ENCODE measurements at places on chromosomes 3 and 15.
A peak's percentile ranks its signal among the peaks of the same experiment; 100 is the strongest.

DNA sequence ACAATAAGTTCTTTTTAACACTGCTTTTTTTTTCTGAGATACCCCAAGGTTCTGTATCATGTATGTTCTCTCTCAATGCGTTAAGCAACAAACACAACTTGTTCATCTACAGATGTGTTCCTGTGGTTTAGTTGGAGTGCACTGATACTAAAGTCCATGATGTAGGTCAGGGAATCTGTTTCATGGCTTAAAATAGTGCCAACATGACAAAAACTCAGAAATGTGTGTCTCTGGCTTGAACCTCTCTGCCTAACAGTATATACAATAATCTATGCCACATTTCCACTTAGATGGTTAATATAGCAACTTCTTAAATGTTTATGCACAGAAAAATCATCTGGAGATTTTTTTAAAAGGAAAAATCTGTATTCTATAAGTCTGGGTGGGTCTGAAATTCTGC is 51.1 kb downstream of the TM4SF18 start:
- no peak for DNase-seq

- no peak for DNase-seq
Measured at GRCh38 chr3:33977227-33977626, 178.8 kb downstream of the PDCD6IP start.

DNA sequence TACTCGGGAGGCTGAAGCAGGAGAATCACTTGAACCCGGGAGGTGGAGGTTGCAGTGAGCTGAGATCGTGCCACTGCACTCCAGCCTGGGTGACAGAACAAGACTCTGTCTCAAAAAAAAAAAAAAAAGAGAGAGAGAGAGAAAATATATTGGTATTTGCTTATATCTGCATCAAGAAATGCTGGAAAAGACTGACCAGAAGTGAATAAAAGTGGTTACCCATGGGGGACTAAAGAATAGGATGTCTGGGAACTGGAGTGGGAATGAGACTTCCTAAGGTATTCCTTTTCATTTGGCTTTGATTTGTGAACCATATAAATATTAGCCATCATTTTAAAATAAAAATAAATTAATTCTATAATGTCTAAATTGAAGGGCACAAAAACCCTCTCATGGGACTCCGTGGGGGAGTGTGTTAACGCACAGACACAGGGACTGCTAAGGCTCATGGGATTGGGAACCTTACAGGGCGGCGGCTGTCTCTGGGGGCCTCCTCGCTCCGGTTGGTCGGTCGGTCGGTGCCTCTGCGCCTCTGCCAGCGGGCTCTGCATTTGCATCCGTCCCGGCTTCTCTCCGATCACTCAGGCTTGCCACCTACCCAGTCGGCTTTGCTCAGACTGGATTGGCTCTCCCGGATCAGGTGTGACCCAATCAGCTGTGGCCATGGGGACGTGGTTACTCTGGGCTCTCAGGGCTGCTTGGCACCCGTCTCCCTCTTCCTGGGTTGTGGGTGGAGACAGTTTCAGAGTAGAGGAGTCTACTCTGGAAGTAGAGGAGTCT is 12.7 kb upstream of the TSPAN3 start:
- DNase-seq: peak; percentile 64

- no peak for DNase-seq
Measured at GRCh38 chr15:89130201-89130600, 41.9 kb downstream of the ABHD2 start.

- DNase-seq: no peak
Measured at GRCh38 chr15:71154607-71155200, 39.4 kb downstream of the THSD4 start.

DNA sequence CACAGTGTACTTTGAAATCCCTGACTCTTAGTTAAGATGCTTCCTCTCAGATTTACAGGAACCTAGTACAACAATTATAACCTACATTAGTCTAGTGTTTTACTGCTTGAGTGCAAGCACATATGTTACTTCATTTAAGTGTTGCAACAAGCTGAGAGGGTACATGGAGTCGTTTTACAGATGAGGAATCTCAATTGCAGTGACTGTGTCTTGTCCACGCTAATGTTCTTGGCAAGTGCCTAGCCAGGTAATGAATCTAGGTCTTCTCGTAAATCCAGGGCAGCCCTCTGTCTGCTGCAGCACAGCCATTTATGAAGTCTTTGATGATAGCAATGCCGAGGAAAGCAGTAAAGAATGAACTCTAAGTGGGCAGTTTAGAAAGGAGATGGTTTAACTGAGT is 384.4 kb upstream of the ARPP21 start:
- DNase-seq: no peak

DNA sequence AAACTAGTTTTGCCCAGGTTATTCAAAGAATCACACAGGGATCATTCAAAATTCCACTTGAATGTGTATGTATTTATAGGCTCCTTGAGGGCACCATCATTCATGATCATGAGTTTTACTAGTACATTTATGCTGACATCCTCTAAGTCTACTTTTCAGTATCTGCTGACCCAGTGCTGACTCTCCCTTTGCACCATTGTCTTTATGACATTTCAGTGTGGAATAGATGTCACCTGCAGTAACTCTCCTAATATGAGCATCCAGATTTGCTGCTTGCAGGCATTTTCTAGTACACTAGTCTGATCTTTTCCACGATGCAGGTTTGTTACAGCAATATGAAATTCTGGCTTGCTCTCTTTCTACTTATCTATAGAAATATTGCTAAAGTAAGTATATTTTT is 1603.5 kb downstream of the SI start:
- DNase-seq: no peak

DNA sequence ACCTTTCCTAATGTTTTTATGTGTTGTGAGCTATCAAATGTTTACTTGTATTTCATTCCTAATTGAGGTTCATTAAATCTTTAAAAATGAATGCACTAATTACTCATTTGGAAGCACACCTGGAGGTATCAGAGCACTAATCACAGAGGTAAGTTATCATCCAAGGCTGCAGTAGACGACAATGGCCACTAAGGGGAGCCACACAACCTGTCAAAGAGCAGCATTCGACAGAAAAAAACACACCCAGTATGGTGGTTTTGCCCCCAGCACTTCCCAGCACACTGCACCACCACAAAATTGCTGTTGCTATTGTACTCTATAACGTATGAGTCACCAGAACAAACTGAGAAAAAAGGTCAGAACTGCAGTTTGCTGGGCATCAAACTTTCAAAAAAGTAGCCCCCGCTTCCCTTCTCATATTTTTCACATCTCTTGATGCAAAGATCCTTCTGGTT is 205.9 kb upstream of the IGF1R start:
- peak; percentile 52 for DNase-seq

All from GM12891 (cell line).